ENCODE measurements at places on chromosomes 6 and 20.

- no peak for DNase-seq
Measured at GRCh38 chr20:62293946-62294345, 8.9 kb upstream of the ADRM1 start.

DNA sequence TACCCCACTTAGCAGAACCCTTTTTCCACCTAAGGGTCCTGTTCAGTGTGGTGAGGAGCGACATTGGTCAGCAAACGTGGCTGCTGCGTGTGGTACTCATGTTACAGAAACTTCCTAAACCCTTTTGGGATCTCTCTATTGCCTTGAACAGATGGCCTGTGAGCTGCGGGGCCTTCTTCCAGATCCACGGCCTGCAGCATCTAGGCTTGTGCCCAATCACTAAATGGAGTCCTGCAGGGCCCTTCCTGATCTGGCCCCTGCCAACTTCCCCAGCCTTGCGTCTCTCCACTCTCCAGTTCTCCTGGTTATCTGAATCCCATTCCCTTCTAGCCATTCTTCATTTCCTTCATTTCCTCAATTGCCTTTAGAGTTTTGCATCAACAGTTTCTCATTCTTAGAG is 85.6 kb downstream of the PDE7B start:
- DNase-seq: no peak

GRCh38 chr6:111329882-111330633 is 153.0 kb downstream of the REV3L start:
- DNase-seq: no peak

DNA sequence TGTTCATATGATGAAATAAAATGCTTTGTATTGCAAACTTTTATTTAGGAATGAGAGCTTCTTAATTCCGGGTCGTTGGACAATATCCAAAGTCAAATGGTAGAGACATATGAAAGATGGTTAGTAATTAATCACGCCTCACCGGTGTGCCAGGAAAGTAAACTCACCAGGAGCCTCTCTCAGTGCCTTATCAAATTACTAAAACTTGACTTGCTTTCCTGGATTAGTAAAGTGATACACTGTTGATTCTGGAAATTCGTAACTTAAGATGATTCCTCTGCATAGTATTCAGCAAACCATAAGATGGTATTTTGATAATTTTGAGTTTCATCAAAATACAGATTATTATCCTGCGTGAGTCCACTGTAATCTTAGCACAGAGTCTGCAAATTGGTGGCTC is 115.2 kb downstream of the PAX1 start:
- no peak for DNase-seq

DNA sequence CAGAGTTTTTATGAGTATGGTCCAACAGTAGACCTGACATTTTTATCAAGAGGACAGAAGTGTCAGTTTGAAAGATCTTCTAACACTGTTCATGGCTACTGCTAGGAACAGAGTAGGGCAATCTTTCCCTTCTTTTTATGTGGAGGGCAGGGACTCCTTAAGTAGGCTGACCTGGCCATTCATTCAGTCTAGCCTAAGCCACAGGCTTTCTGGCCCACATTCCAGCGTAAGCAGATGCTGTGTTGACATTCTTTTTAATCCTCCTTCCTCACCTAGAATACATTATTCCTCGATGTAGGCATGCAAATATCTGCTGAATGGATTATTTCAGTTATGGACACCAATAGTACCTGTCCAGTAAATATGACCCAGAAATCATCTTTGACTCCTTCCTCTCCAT is 188.3 kb downstream of the ATXN1 start:
- DNase-seq: no peak

GRCh38 chr20:8002056-8002455 is 17.5 kb downstream of the TMX4 start:
- no peak for DNase-seq

DNA sequence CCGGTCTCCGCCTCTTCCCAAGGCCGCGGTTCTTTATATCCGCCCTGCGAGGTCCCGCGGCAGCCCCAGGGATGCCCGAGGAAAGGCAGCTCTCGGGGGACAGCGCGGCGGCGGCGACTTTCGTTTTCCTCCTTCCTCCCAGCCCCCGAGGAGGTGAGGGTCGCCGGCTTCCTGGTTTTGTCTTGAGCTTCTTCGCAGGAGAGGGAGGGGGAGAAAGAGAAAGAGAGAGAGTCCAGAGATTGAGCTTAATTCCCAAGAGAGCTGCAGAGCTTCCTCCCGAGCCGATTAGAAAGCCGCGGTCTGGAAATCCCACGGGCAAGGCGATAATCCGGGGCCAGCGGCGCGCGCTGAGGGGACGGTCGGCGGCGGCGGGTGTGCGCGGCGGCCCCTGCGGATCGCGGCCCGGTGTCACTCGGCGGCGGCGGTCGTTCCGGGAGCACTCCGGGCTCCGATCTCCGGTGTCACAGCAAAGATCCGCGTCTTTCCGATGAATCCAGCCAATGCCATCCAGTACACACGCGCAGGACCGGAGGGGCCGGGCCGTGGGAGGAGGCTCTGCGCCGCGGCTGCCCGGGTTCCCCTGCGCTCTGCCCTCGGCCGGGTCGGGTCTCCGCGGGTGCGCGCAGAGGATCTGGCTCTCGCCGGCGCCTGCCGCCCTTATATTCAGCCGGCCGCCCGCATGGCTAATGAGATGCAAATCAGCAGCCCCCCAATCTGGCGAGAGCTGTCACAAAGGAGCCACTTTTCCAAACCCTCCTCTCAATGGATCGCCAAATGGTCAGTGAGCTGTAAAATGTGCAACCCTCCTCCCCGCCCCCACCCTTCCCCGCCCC is at the start of gene DLL1:
Gene DLL1, minus strand, starts transcription at position 783 of the 833 bp plus-strand sequence. CDS start 939 bp downstream, outside the sequence.
- no peak for DNase-seq

GRCh38 chr6:56772737-56773184 is 130.1 kb upstream of the DST start:
- DNase-seq: no peak

GRCh38 chr6:139887275-139887674 is 512.8 kb upstream of the CITED2 start:
- DNase-seq: no peak

DNA sequence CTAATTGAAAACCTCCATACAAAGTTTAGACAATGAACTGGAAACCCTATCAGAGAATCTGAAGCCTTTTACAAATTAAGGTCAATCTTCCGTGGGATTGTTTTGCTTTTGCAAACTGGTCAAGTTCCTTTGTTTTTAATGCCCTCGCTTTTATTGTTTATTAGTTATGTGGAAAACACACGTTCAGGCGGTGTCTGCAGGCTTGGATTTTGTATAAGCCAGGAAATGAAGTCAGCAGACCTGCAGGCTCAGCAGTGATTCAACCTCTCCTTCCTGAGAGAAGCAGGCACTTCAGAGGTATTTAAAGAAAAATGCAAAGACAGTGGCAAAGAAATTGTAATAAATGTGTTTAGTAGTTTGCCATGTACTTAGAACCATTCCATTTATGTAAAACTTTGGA is 103.4 kb upstream of the PDE10A start:
- DNase-seq: no peak

DNA sequence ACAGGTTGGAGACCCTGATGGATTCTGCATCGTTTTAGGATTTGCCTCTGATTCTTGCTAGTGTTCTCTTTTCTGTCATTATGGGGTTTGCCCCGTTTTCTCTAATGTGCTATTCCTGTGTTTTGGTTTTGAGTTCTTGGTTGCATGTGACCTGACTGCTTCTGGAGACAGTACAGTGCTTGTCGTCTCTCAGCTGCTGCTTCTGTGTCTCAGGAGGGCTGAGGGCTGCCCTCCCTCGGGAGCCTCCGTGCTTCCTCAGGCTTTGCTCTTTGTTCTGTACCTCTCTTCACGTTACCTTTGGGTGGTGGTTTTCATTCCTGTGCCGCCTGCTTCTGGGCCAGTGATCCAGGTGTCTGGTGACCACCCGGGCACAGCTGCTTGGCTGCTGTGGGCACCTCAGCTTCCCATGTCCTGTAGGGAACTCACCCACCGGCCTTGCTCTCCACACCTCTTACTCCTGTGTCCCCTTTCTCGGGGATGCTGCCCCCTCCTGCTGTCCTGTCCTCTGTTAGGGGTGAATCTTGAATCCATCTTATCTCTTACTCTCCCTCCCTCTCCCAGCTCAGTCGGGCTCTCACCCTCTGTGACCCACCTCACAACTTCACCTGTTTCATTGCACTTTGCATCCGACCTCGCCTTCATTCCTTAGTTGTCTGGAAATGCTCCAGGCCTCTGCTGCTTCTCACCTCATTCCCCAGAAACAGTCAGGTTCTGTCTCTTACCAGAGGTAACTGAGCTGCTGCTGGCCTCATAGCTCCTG is 33.2 kb downstream of the PANK2 start:
- DNase-seq: no peak

DNA sequence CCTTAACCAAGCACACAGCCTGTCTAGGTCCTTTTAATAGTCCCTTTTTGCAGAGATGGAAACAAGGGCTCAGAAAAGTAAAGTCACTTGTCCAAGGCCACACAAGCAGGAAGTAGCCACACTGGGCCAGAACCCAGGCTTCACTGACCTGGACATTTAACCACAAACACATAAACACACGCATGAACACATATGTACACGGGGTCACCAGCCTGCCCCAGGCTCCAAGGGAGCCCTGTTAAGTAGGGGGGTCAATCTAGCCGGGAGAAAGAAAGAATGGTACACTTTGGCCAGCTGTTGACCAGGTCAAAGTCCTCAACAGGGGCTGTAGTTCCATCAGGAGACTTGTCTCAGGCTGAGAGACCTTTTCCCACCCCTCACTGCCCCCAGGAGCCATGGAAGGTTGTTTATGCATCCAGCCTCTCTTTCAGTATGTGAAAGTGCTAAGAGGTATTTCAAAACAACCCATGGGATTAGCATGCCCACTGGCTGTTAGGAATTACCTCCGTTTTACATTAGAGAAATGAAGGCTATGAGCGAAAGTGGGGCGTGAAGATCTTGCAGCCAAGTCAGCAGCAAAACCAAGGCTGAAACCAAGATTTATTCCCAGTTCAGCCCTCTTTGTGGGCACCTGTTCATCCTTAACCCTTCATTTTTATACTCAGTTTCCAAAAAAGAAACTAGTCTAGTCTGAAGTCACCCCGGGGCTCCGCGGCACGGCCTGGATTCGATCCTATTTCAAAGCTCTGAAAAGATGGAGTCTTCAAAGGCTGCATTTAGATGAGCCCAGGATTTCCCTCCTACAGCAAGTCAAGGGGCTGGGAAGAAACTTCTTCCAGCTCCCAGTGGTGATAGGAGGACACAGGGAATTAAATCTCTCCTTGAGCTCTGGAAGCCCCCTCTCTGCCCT is 9.8 kb downstream of the SDC4 start:
- DNase-seq: no peak
